ENCODE measurements at places on chromosomes 5 and 9. TPM values are rescaled to one million over a fixed set of nuclear protein-coding genes. Genes with fewer than 3 reads are reported as not detected.

GRCh38 chr5:160548949-160549645, 127.4 kb downstream of the PTTG1 start:
- DNase-seq, result no peak

PCDHGA1 gene
- total RNA-seq, result 1.2 TPM

DNA sequence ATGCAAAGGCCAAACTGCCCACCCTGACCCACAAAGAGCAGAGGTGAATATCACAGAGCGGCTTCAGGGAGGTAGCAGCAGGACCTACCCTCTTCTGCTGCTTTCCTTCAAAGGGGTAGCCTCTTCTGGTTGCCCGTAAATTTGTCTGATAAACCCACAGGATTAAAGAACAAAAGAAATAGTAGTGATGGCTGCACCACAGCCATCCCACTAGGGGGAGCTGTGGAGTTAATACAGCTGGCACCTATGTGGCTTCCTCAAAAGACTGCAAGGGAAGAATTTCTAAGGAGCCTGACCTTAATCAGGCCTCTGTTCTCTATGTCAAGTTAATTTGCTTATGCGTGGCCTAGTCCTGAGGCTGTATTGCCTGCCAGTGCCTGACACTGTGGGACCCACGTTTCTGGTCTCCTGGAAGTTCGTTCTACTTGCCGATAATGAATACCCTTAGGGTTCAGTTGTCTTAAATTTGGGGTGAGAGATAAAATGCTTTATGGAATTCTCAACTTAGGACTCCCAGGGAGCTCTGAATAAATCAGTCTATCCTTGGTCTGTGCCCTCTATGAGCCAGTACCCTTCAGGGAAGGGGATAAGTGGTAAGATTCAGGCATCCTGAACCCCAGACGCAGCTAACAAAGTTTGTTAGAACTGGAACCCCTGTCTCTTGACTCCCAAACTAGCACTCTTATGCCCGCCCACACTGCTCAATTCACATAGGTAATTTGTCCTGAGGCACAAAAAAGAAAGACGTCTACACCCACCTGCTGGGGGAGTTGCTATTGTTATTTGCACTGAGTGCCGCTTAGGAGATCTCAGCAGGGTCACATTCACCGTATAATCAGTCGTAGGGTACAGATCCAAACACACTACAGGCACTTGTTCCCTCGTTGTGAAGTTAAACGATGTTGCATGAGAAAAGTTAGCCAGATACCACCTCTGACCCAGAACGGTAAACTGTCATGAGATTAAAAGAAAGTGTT, 77.1 kb downstream of the SUSD1 start:
- no peak for DNase-seq

- no peak for DNase-seq
These were observed 576.9 kb downstream of the EBF1 start for GRCh38 chr5:158522776-158523175.

- DNase-seq, result no peak
These were observed 60.2 kb upstream of the HAPLN1 start for GRCh38 chr5:83780699-83781350.

Measured in breast epithelium (tissue), 4 donors.